Mesothelial cell of epicardium (in vitro differentiated cells): ENCODE measurements at places on chromosomes 4 and X. TPM values are rescaled to one million over a fixed set of nuclear protein-coding genes. Genes with fewer than 3 reads are reported as not detected.

The MAMLD1 gene
- 0.93 to 1.4 TPM (median 1.2 TPM) in 3 replicates for total RNA-seq

The F9 gene
- not detected in 3 replicates for total RNA-seq

The FGFR3 gene
- 30.9 to 37.6 TPM (median 32.9 TPM) in 3 replicates for total RNA-seq

The PPP4R3C gene
- not detected in 3 replicates for total RNA-seq

The ZFYVE28 gene
- 0.38 to 0.51 TPM (median 0.45 TPM) in 3 replicates for total RNA-seq

- DNase-seq, result no peak
- no peak overlapping the region for H3K4me3 ChIP-seq
- no peaks in the 10 kb centered on the region for H3K27me3 ChIP-seq
- H3K27ac ChIP-seq, result no peak overlapping the region
- no peaks in the 10 kb centered on the region for H3K36me3 ChIP-seq
Measured at GRCh38 chr4:140133576-140133975, 20.4 kb downstream of the MAML3 start.

DNA sequence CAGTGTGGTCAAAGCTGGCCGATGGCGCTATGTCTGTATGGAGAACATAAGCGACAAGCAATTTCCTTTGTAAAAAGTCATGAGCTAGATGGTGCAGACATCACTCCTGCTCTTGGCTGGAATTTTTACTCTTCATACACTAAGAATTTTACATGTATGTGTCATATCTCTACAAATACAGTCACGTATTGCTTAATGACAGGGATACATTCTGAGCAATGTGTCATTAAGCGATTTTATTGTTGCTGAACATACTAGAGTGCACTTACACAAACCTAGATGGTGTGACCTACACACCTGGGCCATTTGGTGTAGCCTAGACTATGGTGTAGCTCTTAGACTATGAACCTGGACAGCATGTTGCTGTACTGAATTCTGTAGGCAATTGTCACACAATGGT lies 185.4 kb downstream of the SOWAHB start:
- H3K4me3 ChIP-seq, result no peak overlapping the region
- no peak for DNase-seq
- H3K4me1 ChIP-seq, result peaks cover 18% of the 10 kb centered on the region
- H3K27ac ChIP-seq, result no peak overlapping the region
- H3K36me3 ChIP-seq, result peaks cover 29% of the 10 kb centered on the region
- H3K27me3 ChIP-seq, result no peaks in the 10 kb centered on the region

- H3K27me3 ChIP-seq, result peaks cover 41% of the 10 kb centered on the region
- H3K36me3 ChIP-seq, result no peaks in the 10 kb centered on the region
- DNase-seq, result no peak
- peak overlapping the region; percentile 52 for H3K4me3 ChIP-seq
- H3K27ac ChIP-seq, result no peak overlapping the region
Measured at GRCh38 chrX:53320543-53321229, 39.3 kb upstream of the IQSEC2 start.

DNA sequence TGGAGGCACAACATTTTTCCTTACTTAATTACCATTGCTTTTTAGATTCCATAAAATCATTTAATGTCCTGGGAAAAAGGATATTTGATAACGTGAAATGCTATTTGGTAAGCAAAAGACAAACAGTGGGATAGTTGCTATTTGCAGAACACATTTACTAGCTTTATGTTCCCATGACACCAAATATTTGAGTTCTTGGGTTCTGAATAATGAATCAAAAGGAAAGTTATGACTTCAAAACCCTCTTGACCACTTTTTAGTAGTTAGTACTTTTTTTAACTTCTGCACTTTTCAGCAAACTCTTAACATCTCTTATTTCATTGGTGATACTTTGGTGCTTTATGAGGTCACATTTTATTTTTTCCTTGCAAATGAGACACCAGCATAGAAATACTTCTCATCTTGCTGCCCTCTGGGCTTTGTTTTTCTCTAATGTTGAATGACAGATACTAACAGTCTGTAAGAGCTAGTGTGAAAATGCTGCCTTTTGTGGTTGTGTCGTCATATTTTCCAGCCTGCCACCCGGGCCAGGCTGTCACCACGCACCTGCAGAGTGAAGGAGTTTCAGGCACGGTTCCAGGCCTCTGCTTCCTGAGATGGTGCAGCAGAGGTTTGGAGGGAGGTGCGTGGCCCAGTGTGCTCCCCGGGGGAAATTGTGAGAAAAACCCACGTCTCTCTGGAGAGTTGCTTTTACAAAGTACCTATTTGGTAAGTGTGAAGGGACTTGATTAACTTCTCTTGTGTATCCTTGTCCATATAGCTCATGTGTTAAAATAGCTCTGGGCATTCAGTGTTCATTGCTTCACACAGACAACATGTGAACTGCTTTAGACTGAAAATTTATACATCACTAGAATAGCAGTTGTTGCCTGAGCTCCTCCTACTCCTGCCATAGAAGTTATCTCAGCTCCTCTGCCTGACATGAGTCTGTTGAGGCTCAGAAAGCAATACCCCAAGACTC lies 34.7 kb downstream of the MSL3 start:
- H3K36me3 ChIP-seq, result no peaks in the 10 kb centered on the region
- H3K27ac ChIP-seq, result no peak overlapping the region
- DNase-seq, result no peak
- no peaks in the 10 kb centered on the region for H3K27me3 ChIP-seq

DNA sequence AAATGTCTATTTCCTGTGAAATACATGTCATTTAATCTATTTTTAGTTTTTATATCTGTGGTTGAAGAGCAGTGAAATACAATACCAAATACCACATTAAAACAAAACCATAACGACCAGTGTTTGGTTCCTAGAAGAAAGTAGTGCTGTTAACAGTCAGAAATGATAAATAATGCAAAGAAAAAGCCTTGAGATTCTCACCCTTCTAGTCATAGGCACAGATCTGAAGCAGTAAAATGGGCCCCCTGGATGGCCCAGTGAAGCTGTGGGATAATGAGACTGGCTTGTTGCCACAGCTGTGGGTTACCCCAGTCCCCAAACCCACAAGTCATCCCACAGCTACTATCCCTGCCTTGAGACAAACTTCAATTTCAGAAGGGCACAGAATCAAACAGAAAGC lies 137.3 kb upstream of the RPL34 start:
- H3K4me3 ChIP-seq, result no peak overlapping the region
- peaks cover 5% of the 10 kb centered on the region for H3K4me1 ChIP-seq
- H3K27me3 ChIP-seq, result no peaks in the 10 kb centered on the region
- DNase-seq, result no peak
- no peak overlapping the region for H3K27ac ChIP-seq

DNA sequence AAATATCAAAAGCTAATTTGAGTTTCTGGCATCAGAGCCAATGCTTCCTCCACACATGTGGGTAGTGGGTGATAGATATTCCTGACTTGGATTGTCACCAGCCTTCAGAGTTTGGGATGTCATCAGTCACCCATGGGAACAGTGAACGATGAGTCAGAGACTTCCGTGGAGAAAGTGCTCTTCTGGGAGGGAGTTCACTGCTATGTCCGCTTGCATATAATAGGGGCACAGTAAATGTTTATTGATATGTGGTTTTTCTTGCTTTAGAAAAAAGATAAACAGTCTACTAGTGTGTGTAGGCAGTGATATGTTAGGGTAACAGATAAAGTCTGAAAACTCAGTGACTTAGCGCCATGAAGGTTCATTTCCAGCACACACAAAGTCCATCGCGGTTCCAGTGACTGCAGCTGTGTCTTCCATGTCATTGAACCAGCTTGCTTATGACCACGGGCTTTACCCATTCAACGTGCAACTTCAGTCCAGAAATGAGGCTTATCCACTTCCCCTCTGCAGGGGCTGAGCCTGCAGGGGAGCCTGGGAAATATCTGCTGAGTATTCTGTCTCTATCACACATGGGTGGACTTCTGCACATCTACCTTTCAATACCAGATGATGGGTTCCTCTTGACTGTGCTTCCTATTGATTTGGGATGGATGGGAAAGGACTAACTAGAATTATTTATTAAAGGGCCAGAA lies 87.7 kb upstream of the WWC2 start:
- H3K4me3 ChIP-seq, result no peak overlapping the region
- no peak overlapping the region for H3K27ac ChIP-seq
- no peak for DNase-seq
- H3K4me1 ChIP-seq, result peaks cover 5% of the 10 kb centered on the region
- peaks cover 81% of the 10 kb centered on the region for H3K27me3 ChIP-seq

- peaks cover 12% of the 10 kb centered on the region for H3K4me1 ChIP-seq
- H3K27ac ChIP-seq, result no peak within 1 kb of the TSS
- peak within 1 kb of the TSS; percentile 72 for H3K4me3 ChIP-seq
- no peaks in the 10 kb centered on the region for H3K36me3 ChIP-seq
Measured at GRCh38 chr4:155208258-155209054, at the start of gene NPY2R. NPY2R (plus strand) TSS chr4:155208636; CDS start chr4:155213940, 5,304 bp downstream.

- no peak overlapping the region for H3K4me3 ChIP-seq
- no peaks in the 10 kb centered on the region for H3K36me3 ChIP-seq
- H3K27me3 ChIP-seq, result peaks cover 39% of the 10 kb centered on the region
- no peak for DNase-seq
- no peak overlapping the region for H3K27ac ChIP-seq
Measured at GRCh38 chr4:5989236-5990225, 28.7 kb downstream of the C4orf50 start.

DNA sequence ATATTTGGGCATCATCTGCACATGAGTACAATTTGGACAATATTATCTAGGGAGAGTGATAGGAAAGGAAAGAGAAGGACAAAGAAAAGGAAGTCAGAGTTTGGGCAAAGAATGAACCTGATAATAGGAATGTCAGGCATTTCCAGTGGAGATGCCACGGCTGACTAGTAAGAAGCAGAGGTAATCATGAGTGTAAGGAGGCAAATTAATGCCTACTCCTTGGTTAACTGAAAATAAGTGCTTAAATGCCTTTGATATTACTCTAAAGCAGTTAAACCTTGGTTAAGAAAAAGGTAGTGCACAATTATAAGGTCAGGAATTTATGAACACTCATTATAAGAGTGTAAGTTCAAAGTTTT lies 99.2 kb upstream of the DDIT4L start:
- H3K27me3 ChIP-seq, result no peaks in the 10 kb centered on the region
- H3K4me3 ChIP-seq, result no peak overlapping the region
- H3K4me1 ChIP-seq, result peaks cover 16% of the 10 kb centered on the region

DNA sequence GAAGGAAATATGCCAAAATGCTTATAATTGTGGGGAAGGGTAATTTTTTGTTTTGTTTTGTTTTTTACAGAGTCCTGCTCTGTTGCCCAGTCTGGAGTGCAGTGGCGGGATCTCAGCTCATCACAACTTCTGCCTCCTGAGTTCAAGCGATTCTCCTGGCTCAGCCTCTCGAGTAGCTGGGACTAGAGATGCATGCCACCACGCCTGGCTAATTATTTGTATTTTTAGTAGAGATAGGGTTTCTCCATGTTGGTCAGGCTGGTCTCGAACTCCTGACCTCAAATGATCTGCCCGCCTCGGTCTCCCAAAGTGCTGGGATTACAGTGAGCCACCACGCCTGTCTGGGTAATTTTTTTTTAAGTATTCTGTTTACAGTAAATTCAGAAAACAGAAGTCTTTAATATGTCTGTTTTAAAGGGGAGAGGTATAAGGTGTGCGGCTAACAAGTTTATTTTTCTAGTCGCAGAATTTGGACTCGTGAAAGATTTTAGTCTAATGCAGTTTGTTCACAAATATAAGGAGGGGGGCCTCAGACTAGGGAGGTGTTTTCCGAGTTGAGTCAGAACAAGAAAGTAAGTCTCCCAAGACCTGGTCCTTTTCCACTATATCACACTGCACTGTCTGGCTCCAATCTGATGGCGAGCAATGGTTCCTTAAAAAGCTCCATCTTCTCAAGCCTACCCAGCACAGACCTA lies 1.5 kb downstream of the ACSL1 start:
- peaks cover 15% of the 10 kb centered on the region for H3K4me1 ChIP-seq
- no peak for DNase-seq
- peak overlapping the region; percentile 79 for H3K4me3 ChIP-seq
- H3K36me3 ChIP-seq, result no peaks in the 10 kb centered on the region
- H3K27me3 ChIP-seq, result peaks cover 61% of the 10 kb centered on the region

DNA sequence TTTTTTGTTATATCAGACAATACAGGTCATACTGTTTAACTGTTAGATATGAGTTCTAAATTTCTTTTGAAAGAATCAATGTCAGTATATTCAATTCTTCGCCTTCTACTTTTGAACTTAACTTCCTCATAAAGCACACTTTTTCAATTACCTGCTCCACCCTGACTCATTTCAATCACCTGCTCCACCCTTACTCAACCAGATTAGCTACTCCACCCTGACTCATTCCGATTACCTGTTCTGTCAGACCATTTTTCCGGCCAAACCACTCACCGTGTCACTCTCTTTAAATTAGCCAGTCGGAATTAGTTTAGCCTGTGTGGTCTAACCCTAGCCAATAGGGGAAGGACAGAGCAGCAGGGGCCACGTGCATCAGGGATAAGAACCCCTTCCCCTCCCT lies 751.8 kb upstream of the POU3F4 start:
- no peak overlapping the region for H3K4me3 ChIP-seq
- H3K27me3 ChIP-seq, result no peaks in the 10 kb centered on the region
- no peak overlapping the region for H3K27ac ChIP-seq
- no peaks in the 10 kb centered on the region for H3K36me3 ChIP-seq

GRCh38 chr4:75724867-75725724 lies 719 bp downstream of the USO1 start:
- peak; percentile 58 for DNase-seq
- H3K27ac ChIP-seq, result peak overlapping the region; percentile 100
- no peaks in the 10 kb centered on the region for H3K27me3 ChIP-seq
- no peaks in the 10 kb centered on the region for H3K36me3 ChIP-seq
- peak overlapping the region; percentile 97 for H3K4me3 ChIP-seq

- H3K4me3 ChIP-seq, result no peak overlapping the region
- H3K4me1 ChIP-seq, result no peaks in the 10 kb centered on the region
- no peaks in the 10 kb centered on the region for H3K36me3 ChIP-seq
- DNase-seq, result no peak
- peaks cover 3% of the 10 kb centered on the region for H3K27me3 ChIP-seq
- H3K27ac ChIP-seq, result no peak overlapping the region
Measured at GRCh38 chrX:19448077-19448476, 67.2 kb downstream of the MAP3K15 start.

DNA sequence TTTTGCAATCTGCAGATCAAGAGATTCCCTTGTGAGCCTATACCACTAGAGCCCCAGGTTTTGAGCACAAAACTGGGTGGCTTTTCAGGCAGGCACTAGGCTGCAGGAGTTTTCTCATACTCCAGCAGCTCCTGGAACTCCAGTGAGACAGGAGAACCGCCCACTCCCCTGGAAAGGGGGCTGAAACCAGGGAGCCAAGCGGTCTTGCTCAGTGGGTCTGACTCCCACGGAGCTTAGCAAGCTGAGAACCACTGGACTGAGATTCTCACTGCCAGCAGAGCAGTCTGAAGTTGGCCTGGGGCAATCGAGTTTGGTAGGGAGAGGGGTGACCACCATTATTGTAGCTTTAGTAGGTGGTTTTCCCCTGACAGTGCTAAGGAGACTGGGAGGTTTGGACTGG lies 313.8 kb upstream of the TEX13C start:
- H3K27me3 ChIP-seq, result no peaks in the 10 kb centered on the region
- H3K27ac ChIP-seq, result no peak overlapping the region
- H3K36me3 ChIP-seq, result peaks cover 4% of the 10 kb centered on the region
- H3K4me3 ChIP-seq, result no peak overlapping the region
- peaks cover 3% of the 10 kb centered on the region for H3K4me1 ChIP-seq

- DNase-seq, result peak; percentile 100
- peak within 1 kb of the TSS; percentile 94 for H3K27ac ChIP-seq
- no peaks in the 10 kb centered on the region for H3K4me1 ChIP-seq
- peak within 1 kb of the TSS; percentile 89 for H3K4me3 ChIP-seq
Measured at GRCh38 chrX:1452516-1453394, at the start of gene ASMTL. ASMTL (minus strand) TSS chrX:1452909; CDS start chrX:1452840, 69 bp downstream.

GRCh38 chrX:130444641-130445336 lies 43.0 kb downstream of the RBMX2 start:
- H3K27ac ChIP-seq, result no peak overlapping the region
- H3K36me3 ChIP-seq, result no peaks in the 10 kb centered on the region
- H3K27me3 ChIP-seq, result no peaks in the 10 kb centered on the region

GRCh38 chrX:132689612-132690563 lies 201.1 kb upstream of the MBNL3 start:
- peak overlapping the region; percentile 7 for H3K27ac ChIP-seq
- H3K36me3 ChIP-seq, result no peaks in the 10 kb centered on the region
- H3K4me1 ChIP-seq, result peaks cover 28% of the 10 kb centered on the region
- no peak overlapping the region for H3K4me3 ChIP-seq
- peaks cover 2% of the 10 kb centered on the region for H3K27me3 ChIP-seq
- DNase-seq, result no peak
